Amniotic stem cell (primary cell): ENCODE measurements at places on chromosomes 5 and 9.

DNA sequence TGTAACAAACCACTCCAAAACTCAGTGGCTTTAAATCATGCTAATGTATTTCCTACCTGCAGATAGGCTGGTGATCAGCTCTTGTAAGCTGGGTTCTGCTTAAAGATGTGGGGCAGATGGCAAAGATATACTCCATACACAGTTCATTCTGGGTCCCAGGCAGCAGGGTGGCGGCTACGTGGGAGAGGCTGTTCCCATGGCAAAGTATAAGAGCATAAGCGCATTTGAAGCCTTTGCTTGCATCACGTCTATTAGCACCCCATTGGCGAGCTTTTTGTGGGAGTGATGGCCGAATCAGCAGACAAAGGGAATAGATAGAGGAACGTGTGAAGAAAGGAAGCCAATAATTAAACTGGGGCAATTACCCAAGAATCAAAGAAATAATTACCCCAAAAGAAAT, 523.1 kb downstream of the SPATA31D1 start:
- no peak for DNase-seq

- no peak for DNase-seq
These were observed 802.4 kb upstream of the ACO1 start for GRCh38 chr9:31582071-31582470.

DNA sequence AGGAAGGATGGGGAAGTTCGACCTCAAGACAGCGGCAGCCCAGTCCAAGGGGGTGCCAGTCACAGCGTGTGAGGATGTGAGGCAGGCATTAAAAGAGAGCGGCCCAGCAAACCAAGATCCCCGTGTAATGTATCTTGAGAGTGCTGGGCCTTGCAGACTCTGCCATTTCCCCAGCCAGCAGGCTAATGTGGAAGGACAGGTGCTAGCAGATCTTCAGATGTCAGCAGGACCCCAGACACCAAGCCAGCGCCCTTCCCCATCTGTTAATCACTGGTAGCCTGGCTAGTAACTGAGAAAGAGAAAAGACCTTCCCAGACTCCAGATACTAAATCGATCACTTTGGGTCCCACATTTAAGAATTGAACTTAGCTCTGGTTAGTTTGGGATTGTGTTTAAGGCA, 62.2 kb downstream of the NTRK2 start:
- DNase-seq: no peak

GRCh38 chr9:136093995-136094881, 851 bp downstream of the NACC2 start:
- DNase-seq: no peak

DNA sequence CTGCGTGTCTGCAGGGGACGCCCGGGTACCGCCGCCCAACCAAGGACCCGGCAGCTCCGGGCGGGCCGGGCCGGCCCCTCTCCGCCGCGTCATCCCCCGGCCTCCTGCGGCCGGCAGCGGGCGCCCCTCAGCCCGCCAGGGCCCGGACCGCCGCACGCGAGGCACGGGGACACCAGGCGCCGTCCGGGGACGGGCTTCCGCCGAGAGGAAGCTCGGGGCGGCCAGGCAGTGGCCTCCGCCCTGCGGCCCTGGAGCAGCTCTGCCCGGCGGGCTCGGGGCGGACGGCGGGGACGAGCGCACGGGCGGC, 373 bp downstream of the FBXW5 start:
- DNase-seq: peak; percentile 39

DNA sequence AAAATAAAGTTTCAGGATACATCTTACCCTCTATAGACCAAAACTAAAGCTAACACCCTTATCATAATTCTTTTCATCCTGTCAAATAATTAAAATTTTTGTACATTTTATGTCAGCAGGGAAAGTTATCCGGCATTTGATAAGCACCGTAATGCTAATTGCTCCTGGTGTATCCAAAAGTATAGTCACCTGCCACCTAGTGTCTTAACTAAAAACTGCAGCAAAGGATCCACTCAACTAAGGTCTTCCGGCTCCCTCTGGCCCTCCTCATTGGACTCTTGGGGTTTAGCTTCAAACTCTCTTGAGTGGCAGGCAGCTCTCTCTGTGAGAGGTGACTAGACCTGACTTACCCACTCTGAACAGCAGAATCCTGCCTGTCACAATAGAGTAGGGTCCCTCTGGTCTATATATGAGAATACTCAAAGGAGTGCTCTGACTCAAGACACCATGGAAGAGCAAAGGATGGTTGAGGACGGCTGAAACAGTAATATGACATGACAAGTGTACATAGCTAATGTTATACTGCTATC, 60.4 kb upstream of the CAST start:
- DNase-seq: peak; percentile 68

- no peak for DNase-seq
These were observed 430.1 kb upstream of the DAB2 start for GRCh38 chr5:39854771-39855410.

DNA sequence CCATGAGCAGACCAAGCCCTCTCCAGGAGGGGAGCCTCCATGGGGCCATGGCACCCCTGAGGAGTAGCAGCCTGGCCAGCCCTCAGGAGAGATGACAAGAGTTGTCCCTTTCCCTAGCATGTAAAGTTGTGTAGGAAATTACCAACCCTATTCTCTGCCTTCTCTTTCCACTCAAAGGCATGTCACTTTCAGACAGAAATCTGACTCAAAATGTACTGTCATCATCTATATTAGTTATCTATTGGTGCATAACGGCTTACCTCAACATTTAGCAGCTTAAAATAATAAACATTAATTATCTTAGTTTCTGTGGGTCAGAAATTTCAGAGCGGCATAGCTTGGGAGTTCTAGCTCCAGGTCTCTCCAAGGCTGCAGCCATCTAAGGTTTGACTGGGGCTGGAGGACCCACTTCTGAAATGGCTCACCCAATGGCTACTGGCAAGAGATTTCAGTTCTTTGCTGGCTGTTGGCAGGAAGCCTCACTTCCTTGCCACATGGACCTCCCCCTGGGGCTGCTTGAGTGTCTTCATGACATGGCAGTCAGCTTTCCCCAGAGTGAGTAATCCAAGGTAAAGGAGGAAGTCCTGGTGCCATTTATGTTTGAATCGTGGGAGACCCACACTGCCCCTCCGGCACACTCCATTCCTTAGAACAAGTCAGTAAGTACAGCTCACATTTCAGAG, 632.3 kb downstream of the CCDC171 start:
- no peak for DNase-seq

DNA sequence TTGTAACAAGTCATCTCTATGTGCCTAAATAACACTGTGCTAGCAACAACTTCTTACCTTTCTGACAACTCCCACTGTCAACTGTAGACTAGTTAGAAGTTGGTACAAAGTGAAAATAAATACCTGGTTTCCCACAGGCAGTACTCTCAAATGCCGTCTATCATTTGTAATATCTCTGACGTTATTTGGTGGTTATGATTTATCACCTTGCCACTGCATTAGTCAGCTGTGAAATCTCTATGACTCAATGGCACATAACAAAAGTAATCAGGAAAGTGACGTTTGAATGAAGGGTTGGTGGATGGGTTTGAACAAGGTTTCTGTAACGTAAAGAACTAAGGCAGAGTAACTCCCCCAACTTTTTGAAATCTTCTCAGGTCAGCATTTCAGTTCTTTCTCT, 592.3 kb downstream of the MAT2B start:
- no peak for DNase-seq

- DNase-seq: no peak
These were observed 517.7 kb downstream of the DIRAS2 start for GRCh38 chr9:90124961-90125360.

DNA sequence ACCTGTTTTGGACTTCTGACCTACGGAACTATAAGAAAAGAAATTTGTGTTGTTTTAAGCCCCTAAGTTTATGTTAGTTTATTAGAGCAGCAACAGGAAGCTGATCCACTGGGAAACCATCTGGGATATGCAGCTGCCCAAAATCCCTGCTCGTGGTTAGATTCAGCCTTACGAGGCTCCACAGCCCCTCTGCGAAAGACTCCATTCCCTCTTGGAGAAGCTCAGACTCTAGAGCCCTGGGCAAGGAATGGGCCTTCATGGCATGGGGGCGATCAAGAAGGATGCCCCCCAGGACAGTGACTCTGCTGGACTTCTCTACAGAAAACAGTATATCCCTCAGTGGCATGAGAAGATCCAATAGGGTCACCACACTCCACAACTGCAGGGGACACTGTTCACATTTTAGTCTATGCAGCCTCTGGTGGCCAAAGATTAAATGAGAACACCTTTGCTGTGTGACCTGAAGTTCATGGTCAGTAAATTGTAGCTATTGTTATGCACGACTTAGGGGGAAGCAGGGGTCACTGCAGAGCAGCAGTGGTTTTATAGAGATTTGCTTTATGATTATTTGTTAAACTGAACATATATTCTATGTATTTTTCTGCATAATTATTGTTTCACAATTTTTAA, 21.1 kb downstream of the IRF1 start:
- no peak for DNase-seq

- no peak for DNase-seq
These were observed 75.1 kb upstream of the ATG10 start for GRCh38 chr5:81896764-81897163.

DNA sequence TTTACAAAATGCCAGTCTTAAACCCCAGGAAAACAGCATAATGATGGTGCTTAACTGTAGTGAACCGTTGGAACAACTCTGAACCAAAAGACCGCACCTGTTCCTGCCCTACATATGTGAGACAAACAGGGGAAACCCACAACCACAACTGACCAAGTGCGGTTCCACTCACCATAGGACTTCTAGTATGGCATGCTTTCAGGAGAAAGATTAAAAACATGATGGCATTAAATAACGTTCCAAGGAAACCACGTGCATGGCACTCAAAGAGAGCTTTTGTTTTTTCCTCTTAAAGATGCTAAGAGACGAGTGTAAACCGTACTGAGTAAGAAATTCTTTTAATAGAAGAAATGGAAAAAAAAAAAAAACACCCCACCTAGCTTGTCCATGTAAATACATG, 119.8 kb downstream of the SSBP2 start:
- no peak for DNase-seq
